Smooth muscle cell of the coronary artery (primary cell): ENCODE measurements at places on chromosomes 16 and 17. TPM values are rescaled to one million over a fixed set of nuclear protein-coding genes. Genes with fewer than 3 reads are reported as not detected.

Gene TMIGD1
- total RNA-seq = not detected in 2 replicates

Gene SLC35G6
- total RNA-seq = not detected in 2 replicates

Gene DOC2B
- not detected in 2 replicates for total RNA-seq

Gene PRAC1
- not detected in 2 replicates for total RNA-seq

Gene DNAJC7
- total RNA-seq = 70.9 and 71.8 TPM in 2 replicates

Gene AIPL1
- not detected in 2 replicates for total RNA-seq

Gene CCL15
- not detected in 2 replicates for total RNA-seq

Gene C16orf96
- under 0.01 TPM in 1 of 2 replicates, not detected in the other for total RNA-seq

Gene SEPTIN1
- 0.12 and 0.15 TPM in 2 replicates for total RNA-seq

Gene SLX4
- total RNA-seq = 0.94 and 2.5 TPM in 2 replicates

Gene CCDC200
- not detected in 2 replicates for total RNA-seq

Gene SIAH1
- 23.2 and 31.3 TPM in 2 replicates for total RNA-seq

Gene ALDOC
- 54.3 and 98.8 TPM in 2 replicates for total RNA-seq
